ENCODE measurements at places on chromosomes 3 and 15.

DNA sequence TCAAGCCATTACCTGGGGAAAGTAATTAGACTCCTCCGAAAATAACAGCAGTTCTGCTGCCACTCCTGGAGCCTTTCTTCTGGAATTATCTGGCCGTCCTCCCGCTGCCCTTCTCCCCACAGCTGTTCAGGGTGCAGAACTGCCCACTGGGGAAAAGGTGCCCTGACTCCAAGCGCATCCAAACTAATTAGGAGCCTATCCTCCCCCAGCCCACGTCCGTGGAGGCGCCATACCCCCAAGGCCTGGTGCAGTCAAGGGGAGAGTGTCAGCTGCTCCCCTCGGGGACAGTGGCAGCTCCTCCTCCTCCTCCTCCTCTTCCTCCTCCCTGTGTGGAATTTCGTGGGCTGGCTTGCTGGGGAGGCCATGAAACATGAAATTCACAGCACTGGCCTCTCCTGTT is 177.2 kb downstream of the XXYLT1 start:
- no peak for DNase-seq

- DNase-seq, result no peak
These were observed 189.8 kb downstream of the RYR3 start for GRCh38 chr15:33500432-33501195.

GRCh38 chr3:187498211-187498724 is 130.1 kb downstream of the RTP4 start:
- DNase-seq, result no peak

GRCh38 chr15:69217381-69217780 is 56.9 kb downstream of the GLCE start:
- DNase-seq, result no peak

DNA sequence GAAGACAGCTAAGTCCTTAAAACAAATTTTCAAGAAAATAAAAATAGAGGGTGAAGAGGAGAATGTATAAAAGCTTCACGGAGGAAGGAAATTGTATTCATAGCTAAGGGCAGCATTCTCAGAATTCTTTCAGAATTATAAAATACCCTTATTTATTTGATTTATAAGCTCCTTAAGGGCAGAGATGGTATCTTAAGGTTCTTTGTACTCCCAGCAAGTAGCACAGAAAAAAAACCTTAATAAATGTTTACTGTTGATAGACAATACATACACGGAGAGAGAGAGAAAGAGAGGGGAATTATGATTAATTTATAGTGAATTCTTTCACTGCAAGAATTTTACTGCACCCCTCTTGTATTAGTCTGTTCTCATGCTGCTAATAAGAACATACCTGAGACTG is 375.6 kb upstream of the CCDC54 start:
- DNase-seq, result no peak

GRCh38 chr3:27031476-27031875 is 337.7 kb downstream of the NEK10 start:
- no peak for DNase-seq

- DNase-seq, result no peak
These were observed 1.5 kb downstream of the RPN1 start for GRCh38 chr3:128648940-128649663.

DNA sequence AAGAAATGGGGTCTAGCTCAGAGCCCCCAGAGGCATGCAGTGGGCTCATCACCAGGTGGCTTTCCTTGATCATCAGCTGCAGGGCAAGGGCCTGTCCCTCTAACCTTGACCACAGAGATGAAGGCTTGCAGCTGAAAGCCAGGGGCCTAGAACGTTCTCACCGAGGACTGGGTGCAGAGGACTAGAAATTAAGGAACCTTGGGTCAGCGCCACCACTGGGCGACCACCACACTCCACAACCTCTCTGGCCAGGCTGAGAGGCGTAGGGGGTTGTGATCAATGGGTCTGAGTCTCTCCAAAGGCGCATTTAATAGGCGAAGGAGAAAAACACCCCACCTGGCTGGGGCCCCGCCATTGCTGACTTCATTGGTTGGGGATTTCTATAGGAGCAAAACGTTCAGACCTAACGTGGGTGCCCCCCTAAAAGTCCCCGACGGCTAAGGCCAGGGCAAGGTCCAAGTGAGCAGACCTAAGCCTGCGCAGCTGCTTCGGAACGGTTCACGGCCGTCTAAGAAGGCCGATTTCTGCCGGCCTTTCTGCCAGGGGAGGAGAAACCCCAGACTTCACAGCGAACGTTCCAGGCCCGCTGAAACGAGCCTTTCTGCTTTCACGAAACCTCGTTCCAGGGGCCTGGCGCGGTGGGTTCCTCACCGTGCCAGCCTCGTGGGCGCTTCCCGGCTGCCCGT is 915 bp downstream of the BCL2L10 start:
- no peak for DNase-seq

- no peak for DNase-seq
These were observed 256.9 kb downstream of the UBE2E2 start for GRCh38 chr3:23459889-23460546.

DNA sequence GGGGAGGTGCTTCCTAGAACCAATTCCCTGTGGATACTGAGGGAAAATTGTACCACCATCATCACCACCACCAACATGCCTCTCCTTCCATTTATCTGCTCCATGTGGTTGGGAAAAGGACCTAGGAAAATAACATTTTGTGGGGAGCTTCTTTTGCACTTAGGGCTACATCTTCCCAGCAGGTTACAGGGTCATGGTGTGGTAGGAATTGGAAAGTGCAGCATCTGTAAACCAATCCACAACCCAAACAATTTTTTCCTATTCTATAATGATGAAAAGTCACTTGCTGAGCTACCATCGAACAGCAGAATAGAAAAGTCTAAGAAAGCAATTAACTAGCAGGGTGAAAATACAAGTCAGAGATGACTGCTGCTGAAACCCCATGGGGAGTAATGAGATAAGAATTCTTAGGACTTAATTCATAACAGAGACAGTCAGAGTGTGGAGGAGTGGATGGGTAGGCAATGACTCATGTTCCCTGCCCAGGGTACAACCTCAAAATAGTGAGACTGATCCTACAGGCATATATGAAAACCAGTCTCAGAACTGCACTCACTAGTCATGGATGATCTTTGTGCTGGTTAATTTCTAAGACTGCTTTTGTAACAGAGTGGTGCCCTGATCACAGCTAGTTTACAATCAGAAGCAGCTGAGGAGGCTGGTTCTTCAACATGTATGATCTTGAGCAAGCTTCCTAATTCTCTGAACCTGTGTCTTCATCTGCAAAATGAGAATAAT is 38.1 kb upstream of the LEKR1 start:
- DNase-seq, result peak; percentile 93

DNA sequence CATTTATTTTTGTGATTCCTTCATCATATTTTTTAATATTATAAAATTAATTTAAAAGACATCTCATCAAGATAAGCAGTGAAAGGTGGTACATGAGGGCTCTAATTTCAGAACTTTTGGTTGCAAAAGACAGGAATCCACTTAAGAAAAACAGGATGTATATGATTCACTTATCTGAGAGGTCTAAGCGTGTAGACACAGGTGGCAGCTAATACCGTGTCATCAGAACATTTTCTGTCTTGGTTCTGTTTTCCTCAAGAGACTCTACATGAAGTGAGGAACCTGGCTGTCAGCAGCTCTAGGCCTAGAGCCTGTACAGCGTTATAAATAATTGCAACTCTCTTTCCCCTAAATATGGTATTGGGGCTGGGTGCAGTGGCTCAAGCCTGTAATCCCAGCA is 433.7 kb upstream of the NAALADL2 start:
- DNase-seq, result no peak

- no peak for DNase-seq
These were observed 41.8 kb downstream of the CRYGS start for GRCh38 chr3:186502138-186502948.

DNA sequence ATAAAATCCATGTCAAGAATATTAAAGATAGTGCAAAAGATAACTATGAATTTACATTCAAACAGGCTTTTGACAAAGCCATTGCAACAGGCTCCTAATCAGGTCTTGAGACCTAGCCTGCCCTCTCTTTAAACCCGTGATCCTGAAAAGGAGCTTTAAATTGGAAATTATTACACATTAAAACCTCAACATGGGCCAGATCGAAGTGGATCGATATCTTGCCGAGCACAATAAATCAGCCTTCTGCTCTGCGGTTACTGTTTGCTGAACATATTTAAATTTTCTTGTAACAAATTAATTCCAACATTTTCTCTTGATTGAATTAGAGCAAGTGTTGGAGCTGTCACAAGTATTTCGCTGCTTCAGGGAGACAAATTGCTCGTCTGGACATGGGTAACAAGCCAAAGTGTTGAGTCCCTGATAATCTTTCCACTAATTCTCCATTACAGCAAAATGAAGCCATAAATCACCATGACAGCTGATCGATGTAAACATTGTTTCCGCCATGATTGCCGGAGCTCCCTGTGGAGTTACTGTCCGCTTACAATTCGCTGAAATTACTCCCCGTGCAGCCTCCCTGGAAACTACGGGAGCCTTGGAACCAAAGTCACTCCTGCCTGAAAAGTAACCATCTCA is 47.6 kb downstream of the SHOX2 start:
- no peak for DNase-seq

- DNase-seq, result no peak
These were observed 55.8 kb downstream of the TBC1D2B start for GRCh38 chr15:78021761-78022160.

DNA sequence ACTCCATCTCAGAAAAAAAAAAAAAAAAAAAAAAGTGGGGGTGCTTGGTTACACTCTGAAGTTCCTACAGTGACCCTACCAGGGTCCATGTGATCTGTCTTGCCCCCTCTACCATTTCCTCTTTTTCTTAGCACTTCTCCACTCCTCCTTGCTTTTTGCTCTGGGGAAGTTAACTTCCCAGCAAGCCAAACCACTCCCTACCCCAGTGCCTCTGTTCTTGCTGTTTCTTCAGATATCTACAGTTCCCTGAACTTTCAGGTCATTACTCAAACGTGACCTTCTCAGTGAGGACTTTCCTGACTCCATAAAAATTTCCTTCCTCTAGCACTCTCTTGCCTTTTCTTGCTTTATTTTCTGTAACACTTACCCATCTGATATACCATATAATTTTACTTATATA is 61.1 kb upstream of the GCNT3 start:
- DNase-seq, result no peak

GRCh38 chr3:55242921-55243320 is 244.2 kb downstream of the WNT5A start:
- DNase-seq, result no peak

- no peak for DNase-seq
These were observed 109.4 kb downstream of the ATP8B4 start for GRCh38 chr15:50009634-50010033.

DNA sequence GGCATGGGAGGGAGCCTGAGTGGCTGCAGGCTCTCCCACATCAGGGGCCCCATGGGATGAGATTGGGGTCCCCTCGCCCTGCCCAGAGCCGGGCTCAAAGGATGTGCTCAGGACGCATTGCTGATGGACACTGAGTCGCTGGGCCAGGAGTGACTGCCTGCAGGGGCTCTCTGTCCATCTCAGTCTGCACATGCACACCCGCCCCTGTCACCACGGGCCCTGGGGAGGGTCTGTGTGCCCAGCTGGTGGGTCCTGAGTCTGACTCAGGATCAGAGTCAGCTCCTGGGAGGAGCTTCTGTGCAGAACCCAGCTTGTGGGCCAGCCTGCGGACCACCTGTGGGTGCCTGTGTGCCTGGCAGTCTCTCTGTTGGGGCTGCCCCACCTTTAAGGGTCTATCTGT is 18.1 kb downstream of the STAB1 start:
- no peak for DNase-seq

- DNase-seq, result no peak
These were observed 68.6 kb upstream of the TPRG1 start for GRCh38 chr3:189103208-189103607.

DNA sequence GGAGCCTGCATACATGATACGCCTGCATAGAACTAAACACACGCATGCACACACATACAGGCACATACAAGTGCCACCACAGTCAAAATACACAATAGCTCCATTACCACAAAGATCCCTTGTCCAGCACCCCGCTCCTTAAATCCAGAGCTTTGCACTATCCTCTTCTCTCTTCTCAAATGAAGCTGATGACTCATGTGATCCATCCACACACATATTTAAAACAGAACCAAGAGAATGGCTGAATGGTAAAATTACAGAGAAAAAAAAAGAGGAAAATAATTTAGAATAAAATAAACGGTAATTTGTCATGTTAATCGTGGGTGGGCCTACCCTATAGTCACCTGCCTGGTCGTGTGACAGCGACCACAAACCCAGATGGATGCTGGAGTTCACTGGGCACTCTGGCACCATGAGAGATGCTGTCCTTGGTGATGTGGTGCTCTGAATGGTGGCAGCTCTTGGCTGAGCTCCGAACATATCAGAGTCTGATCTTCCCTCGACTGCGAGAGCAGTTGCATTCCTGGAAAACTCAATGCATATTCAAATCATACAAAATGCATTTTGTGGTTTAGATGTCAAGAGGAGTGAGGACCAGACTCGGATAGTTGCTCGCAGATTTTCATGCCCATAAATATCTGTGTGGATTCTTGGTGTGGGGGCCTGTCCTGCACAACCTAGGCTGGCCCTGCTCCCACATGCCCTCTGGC is 8.9 kb downstream of the IQSEC1 start:
- no peak for DNase-seq

DNA sequence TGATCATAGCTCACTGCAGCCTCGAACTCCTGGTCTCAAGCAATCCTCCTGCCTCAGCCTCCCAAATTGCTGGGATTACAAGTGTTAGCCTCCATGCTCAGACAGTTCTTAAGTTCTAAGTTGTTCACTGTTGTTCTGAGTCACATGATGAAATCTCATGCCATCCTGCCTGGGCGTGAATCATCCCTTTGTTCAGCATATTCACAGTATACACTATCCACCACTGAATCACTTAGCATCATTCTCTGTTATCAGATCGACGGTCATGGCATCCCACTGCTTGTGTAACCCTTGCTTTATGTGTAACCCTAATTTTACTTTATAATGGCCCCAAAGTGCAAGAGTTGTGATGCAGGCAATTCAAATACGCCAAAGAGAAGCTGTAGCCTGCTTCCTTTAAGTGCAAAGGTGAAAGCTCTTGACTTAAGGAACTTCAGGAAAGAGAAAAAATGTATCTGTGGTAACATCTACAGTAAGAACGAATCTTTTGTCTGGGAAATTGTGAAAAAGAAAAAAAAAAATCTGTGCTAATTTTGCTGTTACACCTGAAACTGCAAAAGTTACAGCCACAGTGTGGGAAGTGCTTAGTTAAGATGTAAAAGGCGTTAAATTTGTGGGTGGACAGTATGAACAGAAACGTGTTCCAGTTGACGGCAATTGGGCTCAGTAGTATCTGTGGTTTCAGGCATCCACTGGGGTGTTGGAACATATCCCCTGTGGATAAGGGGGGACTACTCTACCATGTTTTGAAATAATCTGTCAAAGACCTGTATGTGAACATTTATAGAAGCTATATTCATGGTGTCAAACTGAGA is 80.6 kb downstream of the PCOLCE2 start:
- DNase-seq, result peak; percentile 49

- DNase-seq, result no peak
These were observed 10.1 kb downstream of the MCM2 start for GRCh38 chr3:127608362-127608718.
